CD4-positive, alpha-beta T cell treated with Interferon alpha-2 for 1 hour (primary cell): ENCODE measurements at places on chromosomes 4 and X.

DNA sequence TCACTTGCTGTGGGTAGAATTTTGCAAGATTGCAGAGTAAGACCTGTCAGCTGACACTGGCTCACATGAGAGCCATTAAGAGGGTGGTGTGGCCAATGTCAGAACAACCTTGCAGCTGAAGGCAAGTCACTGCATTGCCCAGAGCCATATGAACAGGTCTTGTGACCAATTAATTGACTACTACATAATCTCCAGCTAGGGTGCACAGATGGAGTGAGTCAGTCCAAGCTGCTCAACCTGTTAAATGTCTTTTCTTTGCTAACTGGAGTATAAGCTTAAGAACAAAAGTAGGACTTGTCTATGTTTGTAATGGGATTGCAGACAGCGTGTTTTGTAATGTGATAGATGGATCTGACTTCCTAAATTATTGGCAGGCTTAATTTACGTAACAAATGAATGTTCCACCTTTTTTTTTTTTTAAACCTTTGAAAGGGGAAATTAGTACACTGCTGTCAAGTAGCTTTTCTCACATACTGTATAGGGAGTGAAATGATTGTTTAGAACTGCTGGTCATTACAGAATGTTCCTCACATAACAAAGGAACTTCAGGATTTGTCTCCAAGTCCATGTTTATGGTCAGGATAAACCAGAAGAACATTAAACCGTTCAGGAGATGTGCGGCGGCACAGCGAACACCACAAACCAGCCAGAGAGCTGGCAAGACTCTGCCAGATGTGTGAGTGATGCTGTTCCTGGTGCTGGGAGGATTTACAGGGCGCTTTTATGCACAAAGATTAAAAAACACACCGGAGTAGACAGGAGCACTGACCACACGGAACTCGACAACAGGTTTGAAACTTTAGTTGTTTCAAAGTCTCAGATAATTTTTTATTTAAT, 37.0 kb downstream of the FNIP2 start:
- no peak for DNase-seq

DNA sequence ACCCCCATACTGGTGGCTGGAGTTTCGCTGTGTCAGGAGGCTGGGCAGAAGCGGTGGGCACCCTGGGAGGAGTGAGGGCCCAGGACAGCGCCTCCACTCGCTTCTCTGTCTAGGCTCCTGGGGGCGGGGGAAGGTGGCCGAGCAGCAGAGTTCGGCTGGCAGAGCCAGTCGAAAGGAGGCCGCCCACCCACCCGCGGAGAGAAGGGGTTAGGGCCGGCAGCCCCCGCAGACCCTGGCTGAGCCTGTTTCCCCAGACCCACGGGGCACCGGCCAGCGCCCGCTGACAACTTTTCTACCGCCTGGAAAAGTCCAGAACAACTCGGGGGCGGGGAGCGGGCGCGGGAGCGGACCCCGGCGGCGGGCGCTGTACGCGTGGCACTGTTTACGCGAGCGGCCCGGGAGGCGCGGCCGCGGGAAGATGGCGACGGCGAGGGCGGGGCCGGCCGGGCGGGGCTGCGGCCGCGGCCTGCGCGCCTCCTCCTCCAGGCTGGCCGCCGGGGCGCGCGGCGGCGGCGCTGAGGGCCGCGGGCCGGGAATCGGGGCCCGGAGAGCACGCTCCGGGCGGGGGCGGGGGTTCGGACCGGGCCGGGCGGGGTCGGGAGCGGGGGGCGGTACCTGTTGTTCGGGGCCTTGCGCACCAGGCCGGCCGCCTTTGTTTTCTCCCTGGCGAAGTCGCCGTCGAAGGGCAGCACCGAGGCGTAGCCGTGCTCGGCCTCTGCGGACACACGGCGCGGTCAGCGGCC, 628 bp downstream of the MXD4 start:
- peak; percentile 62 for DNase-seq

- DNase-seq, result no peak
These were observed 566.8 kb downstream of the PDHA2 start for GRCh38 chr4:96406742-96407141.

DNA sequence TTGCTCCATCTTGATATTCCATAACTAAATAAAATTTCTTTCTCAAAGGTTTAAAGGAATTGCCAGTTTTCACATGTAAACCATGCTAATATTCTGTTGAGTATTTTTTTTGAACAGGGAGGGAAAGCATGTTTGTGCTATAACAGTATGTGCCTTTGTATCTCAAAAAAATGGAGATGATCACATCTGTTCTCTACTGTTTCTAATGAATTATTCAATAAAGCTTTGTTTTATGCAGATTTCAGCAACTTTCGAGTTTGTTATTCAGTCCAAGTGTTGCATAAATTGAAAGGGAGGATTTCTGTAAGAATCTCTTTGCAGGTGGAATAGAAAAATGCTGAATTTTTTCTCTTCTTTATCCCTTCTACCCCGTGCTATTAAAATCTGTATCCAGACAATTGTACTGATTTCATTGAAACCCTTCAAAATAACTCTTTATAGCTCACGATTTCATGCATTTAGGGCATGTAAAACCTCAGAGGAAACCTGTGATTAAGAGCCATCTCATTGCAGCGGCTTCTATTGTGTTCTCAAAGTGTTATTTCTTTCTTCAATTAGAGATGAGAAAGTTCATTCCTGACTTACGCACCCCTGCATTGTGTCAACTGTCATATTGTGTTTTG, 42.1 kb downstream of the NEIL3 start:
- DNase-seq, result no peak

- no peak for DNase-seq
These were observed 629.6 kb upstream of the HTR2C start for GRCh38 chrX:113954297-113954696.

DNA sequence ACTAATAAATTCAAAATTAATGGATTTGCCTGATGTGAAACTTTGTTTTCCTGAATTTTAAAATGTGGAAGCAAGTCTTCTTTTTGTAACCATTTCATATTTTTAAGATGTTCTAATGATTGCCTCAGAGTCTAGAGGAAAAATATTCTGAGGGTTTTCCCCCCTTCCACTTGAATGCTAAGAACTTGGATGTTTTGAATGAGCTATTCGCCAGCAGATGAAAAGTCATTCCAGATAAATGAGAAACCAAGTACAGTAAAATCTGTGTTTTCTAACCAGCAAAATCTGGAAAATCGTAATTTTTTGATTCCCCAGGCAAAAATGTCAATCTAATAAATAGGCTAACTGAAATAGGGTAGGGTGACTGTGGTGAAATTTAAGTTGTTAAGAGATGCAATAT, 45.6 kb downstream of the SLIT2 start:
- DNase-seq, result no peak

- no peak for DNase-seq
These were observed 76.4 kb upstream of the F8A3 start for GRCh38 chrX:155534800-155535199.

- DNase-seq, result no peak
These were observed 100.5 kb downstream of the CLNK start for GRCh38 chr4:10584042-10584441.

GRCh38 chr4:57113870-57114269, 3.7 kb upstream of the IGFBP7 start:
- DNase-seq, result no peak

GRCh38 chr4:59994118-59994517, 1206.0 kb upstream of the ADGRL3 start:
- no peak for DNase-seq
